ENCODE measurements at places on chromosomes 6 and 20. TPM values are rescaled to one million over a fixed set of nuclear protein-coding genes. Genes with fewer than 3 reads are reported as not detected.

The TP53TG5 gene
- polyA plus RNA-seq, result 3.8 TPM

The GLP1R gene
- not detected for polyA plus RNA-seq

The HUS1B gene
- polyA plus RNA-seq, result not detected

The ZBTB46 gene
- 6.3 TPM for polyA plus RNA-seq

The HCRTR2 gene
- polyA plus RNA-seq, result not detected

The CALHM5 gene
- polyA plus RNA-seq, result not detected

Data from Purkinje cell (primary cell).